ENCODE measurements at places on chromosomes 1 and 21.

DNA sequence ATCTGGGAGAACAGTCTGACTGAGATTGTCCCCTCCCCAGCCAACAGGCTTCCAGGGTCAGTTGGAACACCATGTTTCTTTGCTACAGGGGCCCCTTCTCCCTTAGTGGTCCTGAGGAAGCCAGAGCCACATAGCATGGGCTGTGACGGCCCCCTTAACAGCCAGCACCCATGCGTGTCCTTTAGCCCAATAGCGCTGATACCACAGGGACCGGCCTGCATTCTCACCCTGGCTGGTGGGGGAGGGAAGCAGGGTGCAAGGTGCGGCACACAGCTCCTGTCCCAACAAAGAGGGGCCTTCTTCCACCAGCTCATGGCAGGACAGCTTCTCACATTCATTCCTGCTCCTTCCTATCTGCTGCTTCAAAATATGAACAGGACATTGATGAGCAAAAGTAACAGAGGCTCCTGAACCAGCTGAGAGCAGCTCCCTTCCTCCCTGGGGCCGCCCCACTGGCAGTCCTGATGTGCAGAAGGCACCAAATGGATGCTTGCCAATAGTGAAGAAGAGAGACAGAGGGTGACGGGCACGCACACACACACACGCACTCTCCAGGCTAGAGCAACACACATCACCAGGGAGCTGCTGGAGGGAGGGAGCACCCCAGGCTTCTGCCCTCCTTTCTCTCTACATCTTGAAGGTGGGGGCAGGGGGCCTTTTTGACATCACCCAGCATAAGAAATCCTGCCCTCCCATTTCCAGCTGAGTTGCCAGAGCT, 99.4 kb downstream of the CRYAA start:
- DNase-seq, result no peak

DNA sequence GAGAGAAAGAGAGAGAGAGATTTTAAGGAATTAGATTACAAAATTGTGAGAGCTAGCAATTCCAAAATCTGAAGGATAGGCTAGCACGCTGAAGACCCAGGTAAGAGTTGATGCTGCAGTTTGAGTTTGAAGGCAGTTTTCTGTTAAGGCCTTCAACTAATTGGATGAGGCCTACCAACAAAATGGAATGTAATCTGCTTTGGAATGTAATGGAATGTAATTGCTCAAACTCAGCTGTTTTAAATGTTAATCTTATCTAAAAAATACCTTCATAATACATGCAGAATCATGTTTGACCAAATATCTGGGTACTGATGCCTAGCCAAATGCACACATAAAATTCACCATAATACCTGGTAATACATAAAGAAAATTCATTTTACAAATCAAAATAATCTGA, 976.1 kb downstream of the LTN1 start:
- DNase-seq, result no peak

DNA sequence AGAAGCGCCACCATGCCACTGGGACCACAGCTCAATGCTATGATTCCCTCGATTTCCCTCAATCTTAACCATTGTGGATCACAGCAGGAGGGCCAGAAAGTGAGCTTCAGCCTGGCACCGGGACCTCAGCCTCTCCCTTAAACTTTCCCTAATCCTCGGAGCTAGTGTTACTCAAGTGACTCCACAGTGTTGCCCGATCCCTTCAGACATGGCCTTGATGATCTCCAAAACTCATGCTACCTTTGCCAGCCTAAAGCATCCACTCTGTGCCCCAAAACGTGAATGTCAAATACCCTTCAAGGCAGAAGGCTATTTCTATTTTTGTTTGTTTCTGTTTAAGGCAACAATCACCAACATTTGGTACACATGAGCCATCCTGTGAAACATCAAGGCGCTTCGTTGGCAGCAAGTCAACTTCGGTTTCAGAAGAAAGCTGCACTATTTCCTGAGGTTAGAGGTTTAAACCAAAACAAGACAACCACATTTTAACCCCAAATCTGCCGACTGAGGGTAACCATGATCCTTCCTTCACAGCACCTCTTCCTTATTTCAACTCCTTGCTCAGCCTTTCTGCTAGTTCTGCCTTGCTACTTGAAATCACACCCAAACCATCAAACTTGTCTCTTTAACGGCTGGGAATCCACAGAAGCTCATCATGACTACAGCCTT, 94.4 kb upstream of the KRTAP19-8 start:
- DNase-seq, result peak; percentile 44

- DNase-seq, result no peak
Observed at GRCh38 chr1:3657096-3657475, 4.8 kb downstream of the TP73 start.

DNA sequence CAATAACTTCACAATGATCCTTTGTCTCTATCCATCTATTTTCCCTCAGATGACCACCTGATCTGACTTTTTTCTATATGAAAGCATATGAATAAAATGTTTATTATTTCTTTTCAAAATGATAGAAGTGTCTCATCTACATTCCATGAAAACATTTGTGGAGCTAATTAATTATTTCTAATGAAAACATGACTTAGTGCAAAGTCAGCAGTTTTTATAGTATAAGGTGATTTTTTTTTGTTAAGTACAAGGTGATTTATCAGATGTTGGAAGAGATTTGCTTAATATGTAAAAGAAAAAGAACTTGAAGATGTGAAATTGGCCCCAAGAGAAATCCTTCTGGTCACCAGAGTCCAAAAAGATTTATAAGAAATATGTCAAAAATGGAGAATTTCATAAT, 43.5 kb downstream of the PDPN start:
- no peak for DNase-seq

- no peak for DNase-seq
Observed at GRCh38 chr1:86573763-86574484, 27.0 kb downstream of the CLCA4 start.

DNA sequence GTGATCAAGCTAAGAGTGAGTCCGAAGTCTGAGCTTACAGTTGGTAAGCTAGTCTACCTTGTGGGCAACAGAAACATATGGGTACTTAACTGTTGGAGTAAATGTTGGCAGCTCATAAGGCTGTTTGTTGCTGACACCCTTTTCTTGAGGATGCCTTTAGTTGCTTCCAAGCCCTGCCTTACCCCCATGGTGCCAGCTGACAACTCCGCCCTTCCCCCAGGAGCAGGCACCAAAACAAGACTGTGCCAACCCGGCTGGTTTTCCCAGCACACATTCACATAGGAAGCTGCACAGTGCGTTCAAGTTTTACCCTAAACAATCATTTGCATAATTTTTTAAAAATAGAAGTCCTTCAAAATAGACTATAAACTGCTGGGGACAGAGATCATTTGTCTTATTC, 150.2 kb upstream of the LMO4 start:
- DNase-seq, result no peak

DNA sequence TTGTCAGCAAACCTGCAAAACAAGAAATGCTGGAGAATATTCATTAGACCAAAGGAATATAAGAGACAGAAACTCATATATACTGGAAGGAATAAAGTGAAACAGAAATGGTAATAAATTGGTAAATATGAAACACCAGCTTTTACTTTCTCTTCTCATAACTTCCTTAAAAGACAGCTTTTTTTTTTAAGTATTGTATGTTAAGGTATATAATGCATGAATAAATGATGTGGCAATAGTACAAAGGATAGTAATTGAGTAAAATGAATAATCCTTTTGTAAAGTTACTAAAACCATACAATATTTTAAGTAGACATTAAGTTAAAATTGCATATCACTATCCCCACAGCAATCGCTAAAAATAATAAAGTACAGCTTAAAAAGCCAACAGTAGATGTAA, 64.8 kb downstream of the TRIM33 start:
- no peak for DNase-seq

GRCh38 chr21:44884097-44884496, 10.6 kb upstream of the PTTG1IP start:
- DNase-seq, result no peak

GRCh38 chr21:45226540-45227326, 61.0 kb downstream of the POFUT2 start:
- DNase-seq, result no peak

DNA sequence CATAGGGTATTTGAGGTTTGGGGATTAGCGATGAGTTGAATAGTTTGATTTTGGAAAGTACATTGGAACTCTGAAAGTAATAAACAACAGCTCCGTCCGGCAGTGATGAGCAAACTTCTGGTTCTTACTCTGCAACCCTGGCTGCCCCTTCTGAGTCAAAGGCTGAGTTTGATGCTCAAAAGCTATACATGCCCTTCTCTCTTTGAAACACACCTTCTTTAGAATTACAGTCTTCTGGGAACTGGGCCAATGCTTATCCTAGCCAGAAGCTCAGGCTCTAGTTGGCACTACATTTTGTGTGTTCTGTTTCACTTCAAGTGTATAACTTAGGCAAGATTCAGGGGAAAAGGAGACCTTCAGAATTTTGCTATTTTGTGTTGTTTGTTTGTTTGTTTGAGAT, 9.3 kb downstream of the AHCYL1 start:
- DNase-seq, result no peak

- no peak for DNase-seq
Observed at GRCh38 chr1:26031611-26032220, 10.1 kb downstream of the EXTL1 start.

GRCh38 chr1:169090900-169091311, 15.6 kb upstream of the ATP1B1 start:
- DNase-seq, result no peak

- DNase-seq, result no peak
Observed at GRCh38 chr1:64093941-64094340, 109.5 kb upstream of the UBE2U start.

DNA sequence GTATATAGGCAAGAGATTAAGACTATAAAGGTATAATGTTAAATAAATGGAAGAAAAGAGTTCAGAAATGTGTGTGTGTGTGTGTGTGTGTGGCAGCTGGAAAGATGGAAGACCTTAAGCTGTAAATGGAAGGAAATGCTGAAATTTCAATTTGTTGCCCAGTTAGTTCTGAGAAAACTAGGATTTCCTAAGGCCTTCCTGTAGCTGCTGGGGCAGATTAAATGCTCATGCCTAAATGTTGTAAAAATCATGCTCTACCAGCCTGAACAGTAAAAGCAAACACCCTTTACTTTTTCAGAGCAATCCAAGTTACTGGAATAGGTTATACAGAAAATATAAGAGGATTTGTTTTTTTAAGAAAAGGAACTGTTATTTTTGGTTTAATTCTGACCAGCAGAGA, 8.3 kb downstream of the ADCY10 start:
- no peak for DNase-seq

GRCh38 chr1:227893300-227893948, 54.3 kb downstream of the WNT9A start:
- DNase-seq, result no peak

- no peak for DNase-seq
Observed at GRCh38 chr21:42214081-42214750, 4.7 kb upstream of the ABCG1 start.

- no peak for DNase-seq
Observed at GRCh38 chr1:63946866-63947491, 173.2 kb downstream of the ROR1 start.

GRCh38 chr1:184030433-184031091, 7.0 kb downstream of the COLGALT2 start:
- no peak for DNase-seq

- DNase-seq, result no peak
Observed at GRCh38 chr1:176802316-176802715, 339.3 kb downstream of the PAPPA2 start.

GRCh38 chr1:160674415-160674814, 27.6 kb upstream of the SLAMF1 start:
- no peak for DNase-seq

- no peak for DNase-seq
Observed at GRCh38 chr1:197799271-197799670, 24.0 kb upstream of the DENND1B start.

DNA sequence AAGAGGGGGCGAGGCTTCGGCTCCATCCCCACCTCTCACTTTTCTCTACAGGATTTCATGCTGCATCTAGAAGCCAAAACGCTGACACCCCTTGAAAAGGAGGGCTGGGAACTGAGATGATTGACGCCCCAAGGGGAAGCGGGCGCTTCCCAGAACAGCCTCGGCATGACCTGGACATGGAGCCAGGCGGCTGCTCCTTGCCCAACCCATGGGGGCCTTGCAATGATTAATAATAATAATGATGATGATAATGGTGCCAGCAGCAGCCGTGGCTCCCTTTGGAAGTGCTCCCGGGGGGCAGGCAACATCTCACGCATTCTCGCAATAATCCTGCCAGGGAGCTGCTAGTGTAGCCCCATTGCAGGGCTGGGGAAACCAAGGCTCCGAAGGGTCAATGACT, 78.2 kb downstream of the RAP1GAP start:
- DNase-seq, result no peak

DNA sequence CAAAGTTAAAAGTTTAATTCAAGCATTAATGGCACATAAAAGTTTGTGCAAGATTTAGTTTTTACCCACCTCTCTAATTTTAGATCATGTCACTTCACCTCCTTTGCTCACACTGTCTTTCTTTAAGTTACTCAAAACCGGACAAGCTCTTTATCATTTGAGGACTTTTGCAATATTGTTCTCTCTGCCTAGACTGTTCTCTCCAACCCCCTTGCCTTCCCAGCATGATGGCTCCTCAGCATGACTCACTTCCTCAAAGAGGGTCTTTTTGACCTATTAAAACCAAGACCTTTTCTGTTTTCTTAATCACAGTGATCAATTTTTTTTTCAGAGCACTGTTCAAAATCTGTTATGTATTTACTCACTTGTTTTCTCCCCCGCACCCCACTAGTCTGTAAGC, 61.3 kb downstream of the XKR8 start:
- DNase-seq, result no peak

GRCh38 chr1:153617663-153618062, 1.5 kb upstream of the S100A14 start:
- DNase-seq, result peak; percentile 81

GRCh38 chr21:26956813-26957212, 10.1 kb downstream of the ADAMTS5 start:
- DNase-seq, result no peak

DNA sequence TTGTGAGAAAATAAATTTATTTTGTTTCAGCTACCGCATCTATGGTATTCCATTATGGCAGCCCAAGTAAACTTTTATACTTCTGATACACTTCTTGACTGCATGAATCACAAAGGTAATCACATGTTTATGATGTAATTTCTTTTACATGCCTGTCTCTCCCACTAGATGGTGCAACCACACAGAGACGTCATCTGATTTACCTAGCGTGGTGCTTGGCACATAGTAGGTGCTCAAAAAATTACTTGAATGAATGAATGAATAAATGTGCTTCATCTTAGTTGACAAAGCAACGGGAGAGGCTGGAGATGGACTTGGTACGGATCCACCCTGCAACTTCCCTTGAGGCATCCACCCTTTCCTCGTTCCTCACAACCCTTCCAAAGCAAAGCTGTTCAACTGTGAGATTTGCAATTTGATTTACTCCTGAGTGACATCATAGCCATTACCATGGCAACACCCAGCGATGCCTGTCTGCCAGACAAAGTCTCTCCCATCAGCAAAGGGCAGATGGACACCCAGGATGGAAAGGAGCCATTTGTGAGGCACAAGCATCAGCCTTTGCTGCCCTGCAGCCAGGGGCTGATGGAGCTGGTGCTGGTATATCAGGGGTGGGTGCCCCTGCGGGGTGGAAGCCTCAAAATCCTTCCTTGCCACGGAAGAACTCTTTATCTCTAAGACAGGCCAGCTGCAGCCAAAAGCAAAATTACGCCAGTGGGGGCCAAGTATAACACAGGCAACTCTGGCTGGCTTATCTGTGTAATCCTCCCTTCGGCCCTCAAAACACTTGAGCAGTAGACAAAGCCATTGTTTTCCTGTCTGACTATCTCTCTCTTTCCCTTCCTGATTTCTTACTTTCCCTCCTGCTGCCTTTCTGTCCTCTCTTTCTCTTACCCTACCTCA, 18.9 kb upstream of the VWA5B1 start:
- no peak for DNase-seq

Measured in stimulated activated CD4-positive, alpha-beta T cell treated with anti-CD3 and anti-CD28 coated beads, Interleukin-15, amount 100 ng/mL, for 48 hours (primary cell).